Psoas muscle (tissue), 8 donors: ENCODE measurements at places on chromosomes 1 and 21.

GRCh38 chr1:204477036-204477740 is 17.4 kb downstream of the PIK3C2B start:
- DNase-seq: no peak

DNA sequence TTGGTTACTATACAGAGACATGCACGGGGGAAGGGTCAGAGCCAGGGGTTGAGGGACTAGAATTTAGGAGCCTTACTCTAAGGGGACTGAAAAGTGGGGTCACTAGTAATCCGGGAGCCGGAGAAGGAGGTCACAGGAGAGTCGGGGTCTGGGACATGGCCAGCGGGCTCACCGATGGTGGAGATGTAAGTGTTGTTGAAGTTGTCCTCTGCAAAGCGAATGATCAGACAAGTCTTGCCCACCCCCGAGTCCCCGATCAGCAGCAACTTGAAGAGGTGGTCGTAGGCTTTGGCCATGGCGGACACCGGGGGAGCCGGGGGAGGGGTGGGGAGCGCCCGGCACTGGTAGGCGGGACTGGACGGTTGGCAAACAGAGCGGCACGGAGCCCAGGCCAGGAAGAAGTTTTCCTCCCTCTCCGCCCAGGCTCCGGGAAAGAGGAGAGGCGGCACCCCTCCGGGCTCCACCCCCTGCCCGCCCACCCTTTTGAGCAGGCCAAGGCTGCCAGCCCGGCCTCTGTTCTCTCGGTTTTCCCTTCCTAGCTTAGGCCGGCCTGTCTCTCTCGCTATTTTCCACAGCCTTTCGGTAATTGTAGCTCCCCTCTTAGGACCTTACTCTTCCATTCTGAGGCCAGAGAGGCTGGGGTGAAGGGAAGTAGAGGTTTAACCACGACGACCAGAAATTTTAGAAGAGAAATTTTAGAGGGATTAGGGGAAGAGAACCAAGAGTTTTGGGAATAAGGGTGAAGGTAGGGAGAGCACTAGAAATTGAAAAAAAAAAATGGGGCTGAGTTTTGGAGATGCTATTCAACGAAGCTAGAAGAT is at the start of gene RAB13:
TSS of gene RAB13 (minus strand) at position 399 of the 821 bp plus-strand sequence. CDS start at position 296, 103 bp downstream.
- peak; percentile 93 for DNase-seq

DNA sequence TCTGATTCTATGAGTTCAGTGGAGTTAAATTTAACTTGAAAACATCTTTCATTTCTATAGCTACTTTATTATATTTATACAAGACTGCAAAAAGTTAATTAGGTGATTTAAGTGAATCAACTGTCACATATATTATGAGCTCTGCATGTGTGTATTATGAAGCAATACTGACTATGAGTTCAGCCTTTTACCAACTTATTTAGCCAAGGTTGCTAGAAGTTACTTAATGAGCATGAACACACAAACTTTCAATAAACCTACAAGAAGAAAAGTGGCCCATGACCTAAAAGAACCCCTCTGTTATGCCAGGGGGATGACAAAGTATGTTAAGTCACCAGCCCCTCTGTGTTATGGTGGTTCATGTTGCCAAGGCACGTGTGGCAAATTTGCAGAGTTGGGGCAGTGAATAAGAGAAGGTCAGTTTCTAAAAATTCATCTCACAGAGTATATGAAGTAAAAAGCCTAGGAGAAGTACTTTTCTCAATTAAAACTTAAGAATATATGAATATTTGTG is 86.7 kb upstream of the LYPLAL1 start:
- no peak for DNase-seq

DNA sequence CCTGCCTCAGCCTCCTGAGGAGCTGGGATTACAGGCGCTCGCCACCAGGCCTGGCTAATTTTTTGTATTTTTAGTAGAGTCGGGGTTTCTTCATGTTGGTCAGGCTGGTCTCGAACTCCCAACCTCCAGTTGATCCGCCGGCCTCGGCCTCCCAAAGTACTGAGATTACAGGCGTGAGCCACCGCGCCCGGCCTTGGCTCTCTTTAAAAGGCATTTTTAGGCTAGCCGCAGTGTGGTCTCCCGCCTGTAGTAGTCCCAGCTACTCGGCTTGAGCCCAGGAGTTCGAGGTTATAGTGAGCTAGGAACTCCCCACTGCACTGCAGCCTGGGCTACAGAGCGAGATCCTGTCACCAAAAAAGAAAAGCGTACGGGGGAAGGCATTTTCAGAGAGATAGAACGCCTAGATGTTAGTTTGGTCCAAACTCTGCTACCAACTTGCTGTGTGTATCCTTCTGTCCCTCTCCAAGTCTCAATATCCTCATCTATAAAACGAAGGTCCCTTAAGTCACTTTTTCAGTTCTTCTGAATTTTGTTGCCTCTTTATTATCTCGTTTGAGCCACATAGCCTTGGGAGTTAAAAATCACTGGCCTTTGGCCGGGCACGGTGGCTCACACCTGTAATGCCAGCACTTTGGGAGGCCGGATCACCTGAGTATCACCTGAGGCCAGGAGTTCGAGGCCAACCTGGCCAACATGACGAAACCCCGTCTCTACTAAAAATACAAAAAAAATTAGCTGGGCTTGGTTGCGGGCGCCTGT is 734 bp downstream of the MED18 start:
- peak; percentile 25 for DNase-seq

DNA sequence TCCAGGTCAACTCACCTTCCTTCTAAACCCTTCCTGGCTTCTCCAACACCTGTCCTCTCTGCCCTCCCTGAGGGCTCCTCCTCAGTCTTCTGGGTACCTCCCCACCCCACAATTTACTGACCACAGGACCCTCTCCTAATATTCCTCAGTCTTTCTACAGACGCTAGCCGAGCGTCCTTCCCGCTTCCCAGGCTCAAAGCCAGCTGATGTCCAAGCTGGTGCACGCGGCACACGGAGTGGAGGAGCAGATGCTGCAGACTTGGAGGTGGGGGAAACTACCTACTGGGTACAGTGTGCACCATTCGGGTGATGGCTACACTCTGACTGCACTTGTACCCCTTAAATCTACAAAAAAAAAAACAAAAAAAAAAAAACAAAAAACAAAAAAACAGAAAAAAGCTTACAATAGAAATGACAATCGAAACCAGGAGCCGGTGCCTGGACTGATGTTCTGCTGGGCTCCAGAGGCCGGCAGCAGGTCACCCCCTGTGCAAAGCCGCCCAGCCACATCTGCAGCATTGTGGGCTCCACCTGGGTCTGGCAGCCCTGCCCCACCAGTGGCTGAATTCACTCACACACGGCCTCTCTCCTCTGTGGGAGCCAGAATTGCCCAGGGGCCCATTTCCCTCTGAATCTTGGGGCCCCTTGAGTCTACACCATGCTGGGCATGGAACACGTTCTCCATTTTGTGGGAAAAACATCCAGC is 7.0 kb downstream of the TRIM11 start:
- DNase-seq: no peak
